ENCODE measurements at places on chromosomes 11 and 22.

- no peak for DNase-seq
Measured at GRCh38 chr11:74050465-74050864, 41.6 kb upstream of the UCP3 start.

DNA sequence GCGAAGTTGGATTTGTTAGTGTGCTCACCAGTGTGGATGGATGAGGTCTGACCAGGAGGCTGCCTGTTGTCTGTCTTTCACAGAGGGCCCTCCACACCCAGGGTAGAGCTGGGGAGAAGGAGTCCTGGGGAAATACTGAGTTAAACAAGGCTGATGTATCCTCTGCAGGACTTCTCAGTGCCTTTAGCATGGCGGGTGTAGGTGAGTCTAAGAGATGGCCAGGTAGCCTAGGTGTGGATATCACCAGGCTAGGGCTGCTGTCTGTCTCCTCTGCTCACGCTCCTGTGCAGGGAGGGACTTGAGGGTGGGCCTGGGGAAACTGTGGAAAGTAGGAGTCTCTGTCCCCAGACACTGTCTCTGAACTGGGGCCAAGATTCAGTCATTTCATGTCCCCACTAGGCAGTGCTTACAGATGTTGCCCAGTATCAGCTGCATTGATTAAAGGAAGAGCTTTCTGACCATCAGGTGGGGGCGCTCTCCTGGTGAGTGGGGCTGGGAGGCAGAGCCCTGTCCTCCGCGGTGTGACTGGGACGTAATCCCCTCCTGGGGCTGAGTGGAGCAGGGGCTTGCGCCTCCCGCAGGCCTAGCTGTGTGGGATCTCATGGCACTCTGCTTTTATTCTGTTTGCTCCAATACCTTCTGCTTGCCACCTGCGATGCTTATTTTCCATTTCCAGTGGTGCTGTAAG lies 35.5 kb upstream of the CCDC188 start:
- no peak for DNase-seq

DNA sequence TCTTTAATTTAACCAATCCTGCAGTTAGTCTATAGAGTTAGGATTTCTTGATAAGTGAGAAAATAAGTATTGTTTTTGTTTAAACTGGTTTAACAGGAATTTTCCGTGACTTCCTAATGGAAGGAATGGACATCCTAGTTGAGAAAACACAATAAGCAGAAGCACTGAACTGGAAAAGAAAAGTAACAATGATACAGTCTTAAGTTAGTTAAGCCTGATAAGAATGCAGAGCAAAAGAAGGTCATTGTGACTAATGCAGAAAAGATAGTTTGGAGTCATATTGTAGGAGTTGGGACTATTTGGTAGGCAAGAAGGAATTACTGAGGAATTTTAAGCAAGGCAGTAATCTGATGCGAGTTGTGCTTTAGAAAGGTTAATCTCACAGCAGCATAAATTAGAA lies 11.7 kb downstream of the RNF141 start:
- DNase-seq: no peak

GRCh38 chr11:69843529-69843921 lies 24.3 kb upstream of the FGF3 start:
- no peak for DNase-seq

- no peak for DNase-seq
Measured at GRCh38 chr22:21615731-21616130, 14.1 kb downstream of the YDJC start.

DNA sequence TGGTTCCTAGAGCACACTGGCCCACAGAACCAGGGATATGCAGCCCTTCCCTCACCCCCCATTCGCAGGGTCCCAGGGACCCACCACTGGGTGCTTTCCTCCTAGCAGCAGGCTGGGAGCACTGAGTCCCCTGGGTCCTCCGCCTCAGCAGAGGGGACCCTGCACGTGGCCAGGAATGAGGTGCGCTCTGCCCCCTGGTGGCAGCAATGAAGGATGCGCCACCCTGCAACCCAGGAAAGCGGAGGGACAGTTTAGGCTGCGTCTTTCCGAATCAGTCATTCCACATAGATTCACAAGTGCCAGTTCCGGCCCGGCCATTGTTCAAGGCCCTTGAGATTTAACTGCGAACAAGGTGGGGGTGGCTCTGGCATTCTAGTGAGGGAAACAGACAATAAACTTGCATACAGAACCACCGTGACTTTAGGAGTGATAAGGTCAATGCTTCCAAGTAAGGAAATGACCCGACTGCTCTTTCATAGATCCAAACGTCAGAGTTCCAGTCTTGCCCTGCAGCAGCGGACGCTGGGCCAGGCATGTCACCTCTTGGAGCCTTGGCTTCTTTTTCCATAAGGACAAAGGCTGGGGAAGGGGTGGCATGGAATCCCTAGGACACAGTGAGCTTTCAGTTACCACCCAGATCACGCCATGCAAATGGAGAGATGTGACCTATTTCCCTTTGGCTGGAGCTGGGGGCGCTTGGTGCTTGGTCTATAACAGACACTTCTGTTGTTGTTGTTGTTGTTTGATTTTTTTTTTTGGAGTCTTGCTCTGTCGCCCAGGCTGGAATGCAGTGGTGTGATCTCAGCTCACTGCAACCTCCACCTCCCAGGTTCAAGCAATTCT lies 7.7 kb downstream of the RIN1 start:
- DNase-seq: peak; percentile 85

- DNase-seq: no peak
Measured at GRCh38 chr11:9038541-9038940, 34.7 kb upstream of the NRIP3 start.

DNA sequence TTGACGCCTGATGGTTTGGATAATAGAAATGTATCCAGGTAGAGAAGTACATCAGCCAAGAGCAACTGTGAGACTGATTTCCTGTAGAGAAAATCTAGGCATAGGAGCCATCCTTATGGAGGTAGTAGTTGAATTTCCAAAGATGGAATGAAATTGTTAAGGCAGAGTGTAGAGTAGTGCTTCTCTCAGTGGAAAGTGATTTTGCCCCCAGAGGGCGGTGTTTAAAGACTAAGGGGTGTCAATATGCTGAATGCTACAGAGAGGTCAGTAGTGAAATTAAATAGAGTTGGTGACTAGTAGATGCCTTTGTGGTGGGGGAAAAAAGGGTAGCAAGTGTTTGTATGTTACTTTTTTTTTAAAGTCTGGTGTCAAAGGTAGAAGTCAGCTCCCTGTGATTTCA lies 54.5 kb downstream of the TRIM44 start:
- DNase-seq: no peak

DNA sequence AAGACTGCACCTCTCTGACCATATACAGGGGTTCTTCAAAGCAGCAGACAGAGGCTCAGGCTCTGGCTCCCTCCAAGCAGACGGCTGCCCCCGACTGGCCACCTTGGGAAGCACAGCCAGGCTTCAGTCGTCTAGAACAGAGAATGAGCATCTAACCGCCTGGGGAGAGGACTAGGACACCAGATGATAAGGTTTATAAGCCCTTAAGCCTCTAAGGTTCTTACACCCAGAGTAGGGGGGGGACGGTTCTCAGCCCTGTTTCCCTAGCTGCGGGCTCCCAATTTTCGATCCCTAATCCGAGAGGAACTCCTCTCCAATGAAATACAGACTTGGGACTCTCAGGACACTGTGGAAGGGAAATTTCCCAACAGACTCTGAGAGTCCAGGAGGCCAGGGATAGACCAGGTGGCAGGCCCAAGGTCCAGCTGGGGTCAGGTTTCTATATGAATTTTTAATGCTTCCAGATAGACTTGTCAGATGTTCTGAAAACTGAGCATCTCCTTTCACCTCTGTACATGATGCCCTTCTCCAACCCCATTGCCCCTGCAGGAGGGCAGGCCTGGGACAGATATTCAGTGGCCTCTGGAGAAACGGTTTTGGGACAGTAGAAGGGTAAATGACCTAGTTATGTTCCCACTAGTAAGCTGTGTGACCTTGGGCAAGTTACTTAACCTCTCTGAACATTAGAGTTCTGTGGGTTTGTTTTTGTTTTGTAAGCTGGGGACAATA lies 20.2 kb downstream of the RTN4RL2 start:
- DNase-seq: peak; percentile 72

GRCh38 chr11:2097356-2097997 lies 41.7 kb downstream of the IGF2 start:
- DNase-seq: peak; percentile 8

DNA sequence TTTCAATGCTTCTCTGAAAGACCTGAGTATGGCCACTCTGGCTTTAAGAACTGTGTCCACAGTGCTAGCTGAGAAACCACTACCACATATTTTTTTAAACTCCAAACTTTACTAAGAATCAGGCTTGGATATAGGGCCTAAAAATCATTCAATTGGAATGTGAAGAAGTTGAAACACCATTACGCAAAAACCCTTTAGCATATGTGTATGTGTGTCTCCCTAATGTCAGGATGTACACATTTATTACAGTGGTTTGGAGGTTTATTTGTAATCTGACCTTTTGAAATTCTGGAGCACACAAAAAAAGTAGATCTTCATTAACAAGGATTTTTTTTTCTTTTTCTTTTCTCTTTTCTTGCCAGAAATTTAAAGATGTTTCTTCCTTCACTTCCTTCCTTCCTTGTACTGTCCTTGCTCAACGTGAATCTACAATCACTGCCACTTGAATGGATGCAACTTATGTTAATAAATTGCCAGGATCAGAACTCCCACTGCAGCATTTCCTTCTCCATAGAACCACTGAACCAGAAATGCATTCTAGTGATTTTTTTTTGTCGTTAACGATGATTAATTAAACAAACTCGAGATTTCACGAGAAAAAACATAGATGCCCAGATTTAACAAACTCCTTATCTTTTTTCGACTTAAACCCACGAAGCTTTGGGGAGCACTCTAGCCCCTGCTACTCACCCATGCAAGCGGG lies 3.1 kb upstream of the ADM start:
- DNase-seq: no peak

GRCh38 chr11:12042215-12042676 lies 33.8 kb upstream of the DKK3 start:
- DNase-seq: no peak

- DNase-seq: no peak
Measured at GRCh38 chr11:65390996-65391395, 4.6 kb downstream of the FRMD8 start.

DNA sequence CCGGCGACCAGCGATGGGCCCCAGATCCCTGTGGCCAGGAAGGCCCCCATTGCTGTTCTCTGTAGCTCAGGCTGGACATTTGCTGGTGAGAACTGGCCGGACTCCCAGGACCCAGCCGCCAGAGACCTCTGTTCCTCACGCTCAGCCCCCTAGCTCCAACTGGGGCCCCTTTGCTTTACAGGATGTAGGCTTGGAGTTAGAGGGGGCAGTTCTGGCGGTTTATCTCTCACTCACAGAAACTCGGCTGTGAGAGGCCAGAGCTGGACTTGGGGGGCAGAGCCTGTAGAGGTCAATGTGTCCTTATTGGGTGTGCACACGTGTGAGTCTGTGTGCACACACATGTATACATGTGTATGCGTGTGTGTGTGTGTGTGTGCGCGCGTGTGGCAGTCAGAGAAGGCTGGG lies 502 bp downstream of the SMIM38 start:
- DNase-seq: no peak

GRCh38 chr11:100182927-100183326 lies 504.2 kb upstream of the ARHGAP42 start:
- DNase-seq: no peak

DNA sequence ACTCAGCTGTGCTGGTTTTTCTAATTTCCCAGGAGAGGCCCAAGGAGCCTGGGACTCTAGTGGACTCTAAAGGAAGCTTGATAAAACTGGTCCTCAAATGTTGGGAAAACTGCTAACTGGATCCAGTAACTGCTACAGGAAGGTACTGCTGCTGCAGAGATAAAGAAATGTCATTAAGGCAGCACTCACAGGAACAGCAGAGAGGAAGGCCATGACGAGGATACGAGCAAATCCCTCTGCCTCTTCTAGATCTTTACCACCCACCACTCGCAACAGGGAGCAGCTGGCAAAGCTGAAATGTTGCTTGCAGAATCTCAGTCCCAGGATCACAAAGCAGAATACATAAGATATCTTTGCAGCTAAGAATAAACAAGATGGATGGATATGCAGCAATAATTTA lies 23.5 kb downstream of the TTC28 start:
- DNase-seq: no peak

GRCh38 chr22:27629908-27630673 lies 171.5 kb downstream of the MN1 start:
- DNase-seq: no peak

DNA sequence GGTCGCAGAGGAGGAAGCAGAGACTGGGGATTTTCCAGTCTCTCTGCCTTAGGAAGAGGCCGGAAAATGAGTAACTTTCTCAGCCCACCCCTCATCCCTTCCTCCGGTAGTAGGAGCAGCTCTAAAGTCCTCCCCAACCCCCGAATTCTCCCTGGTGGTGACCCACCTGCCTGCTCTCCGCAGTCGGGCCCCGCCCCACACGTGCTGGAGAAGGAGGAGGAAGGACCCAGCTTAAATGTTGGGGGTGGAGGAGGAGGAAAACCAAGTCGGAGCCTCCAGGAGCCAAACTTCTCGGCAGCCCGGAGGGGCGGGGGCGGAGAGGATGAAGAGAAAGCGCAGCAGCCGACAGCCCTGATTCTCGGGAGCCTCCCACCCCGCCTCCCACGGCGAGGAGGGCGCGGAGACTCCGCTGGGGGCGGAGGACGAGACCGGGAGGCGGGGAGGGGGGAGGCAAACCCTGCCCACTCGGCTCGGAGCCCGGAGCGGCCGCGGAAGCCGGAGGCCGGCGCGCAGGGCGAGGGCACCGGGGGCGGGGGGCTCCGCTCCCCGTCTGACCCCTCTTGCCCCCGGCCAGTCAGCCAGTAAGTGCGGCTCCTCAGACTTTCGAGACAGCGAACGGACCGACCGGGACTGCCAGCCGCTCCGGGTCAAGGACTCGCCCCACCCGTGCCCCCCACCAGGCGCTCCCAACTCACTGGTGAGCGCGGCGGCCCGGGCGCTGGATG lies at the start of gene TPBGL:
Gene TPBGL, plus strand, starts transcription at position 464 of the 725 bp plus-strand sequence. CDS start 276 bp downstream, outside the sequence.
- DNase-seq: peak; percentile 28

DNA sequence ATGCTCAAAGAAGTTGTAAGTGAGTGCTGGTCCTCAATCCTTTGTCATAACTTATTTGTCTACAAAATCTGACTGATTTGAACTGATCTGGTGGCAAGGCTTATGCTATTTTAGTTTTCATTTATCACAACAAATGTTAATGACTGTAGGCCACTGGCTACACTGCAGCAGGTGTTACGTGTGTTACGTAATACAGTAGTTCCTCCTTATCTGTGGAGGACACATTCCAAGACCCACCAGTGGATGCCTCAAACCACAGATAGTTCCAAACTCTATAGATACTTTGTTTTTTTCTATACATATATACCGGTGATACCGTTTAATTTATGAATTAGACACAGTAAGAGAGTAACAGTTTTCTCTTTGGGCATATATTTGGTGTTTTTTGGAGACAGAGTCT lies 7.0 kb downstream of the MADD start:
- DNase-seq: no peak
